ENCODE measurements at places on chromosomes 5 and 9. TPM values are rescaled to one million over a fixed set of nuclear protein-coding genes. Genes with fewer than 3 reads are reported as not detected.

TAF11L6 gene
- not detected for total RNA-seq

KIF12 gene
- total RNA-seq, result 3.9 TPM

MUSK gene
- total RNA-seq, result 15.4 TPM

PCDHGA11 gene
- total RNA-seq, result 1.3 TPM

FOXI1 gene
- not detected for total RNA-seq

BTNL8 gene
- 2.2 TPM for total RNA-seq

CTSV gene
- total RNA-seq, result not detected

- H3K36me3 ChIP-seq, result peaks cover 20% of the 10 kb centered on the region
- no peak for DNase-seq
These were observed 27.5 kb downstream of the TGFBI start for GRCh38 chr5:136056336-136056735.

DNA sequence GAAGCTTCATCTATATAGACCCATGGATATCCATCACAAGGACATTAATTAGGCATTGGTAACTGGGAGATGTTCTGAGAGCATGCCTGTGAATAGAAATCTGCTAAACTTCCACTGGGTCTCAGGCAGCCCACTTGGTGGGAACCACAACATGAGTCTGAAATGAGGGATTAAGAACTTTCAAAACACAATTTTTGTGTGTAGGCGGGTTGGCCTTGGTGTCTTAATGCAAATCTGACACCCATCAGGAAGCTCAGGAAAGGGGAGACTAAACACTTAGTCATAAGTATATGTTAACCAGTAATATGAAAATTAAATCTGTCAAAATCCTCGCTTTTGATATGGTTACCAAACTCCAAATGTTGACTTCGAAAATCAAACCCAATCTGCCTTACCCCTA, 113.2 kb downstream of the FANCC start:
- no peak overlapping the region for H3K27ac ChIP-seq
- DNase-seq, result no peak
- no peaks in the 10 kb centered on the region for H3K36me3 ChIP-seq

- H3K27me3 ChIP-seq, result no peaks in the 10 kb centered on the region
- no peak overlapping the region for H3K27ac ChIP-seq
- H3K4me3 ChIP-seq, result no peak overlapping the region
- H3K4me1 ChIP-seq, result no peaks in the 10 kb centered on the region
These were observed 501.5 kb downstream of the DMAC1 start for GRCh38 chr9:7298123-7298522.

GRCh38 chr5:124274949-124275348, 471.5 kb downstream of the ZNF608 start:
- no peak overlapping the region for H3K27ac ChIP-seq
- H3K36me3 ChIP-seq, result no peaks in the 10 kb centered on the region
- H3K27me3 ChIP-seq, result no peaks in the 10 kb centered on the region
- no peak overlapping the region for H3K4me3 ChIP-seq
- peaks cover 22% of the 10 kb centered on the region for H3K4me1 ChIP-seq
- DNase-seq, result no peak

GRCh38 chr9:27519466-27520465, 4.3 kb upstream of the IFNK start:
- H3K4me1 ChIP-seq, result no peaks in the 10 kb centered on the region
- no peaks in the 10 kb centered on the region for H3K27me3 ChIP-seq
- no peak for DNase-seq

Data from stomach (tissue), 19 donors.